Posterior vena cava (tissue), 2 donors: ENCODE measurements at places on chromosomes 12 and 14. TPM values are rescaled to one million over a fixed set of nuclear protein-coding genes. Genes with fewer than 3 reads are reported as not detected.

The SPRING1 gene
- total RNA-seq, result 13.9 TPM

The RPL10L gene
- not detected for total RNA-seq

The CKAP4 gene
- 71.8 TPM for total RNA-seq

The RD3L gene
- total RNA-seq, result not detected

The ABHD4 gene
- total RNA-seq, result 31.2 TPM

The KRT73 gene
- total RNA-seq, result not detected

The RASSF9 gene
- total RNA-seq, result 5.7 TPM

The KTN1 gene
- 272 TPM for total RNA-seq

The SENP1 gene
- 21.8 TPM for total RNA-seq

The IFT81 gene
- 19.2 TPM for total RNA-seq

The PRH2 gene
- total RNA-seq, result not detected

The CLEC4D gene
- 0.71 TPM for total RNA-seq

The LRRIQ1 gene
- total RNA-seq, result 0.14 TPM

The RARG gene
- total RNA-seq, result 38.1 TPM

The MDGA2 gene
- 0.52 TPM for total RNA-seq

The RND1 gene
- total RNA-seq, result 0.29 TPM

The RTL1 gene
- not detected for total RNA-seq

The FANCM gene
- total RNA-seq, result 5.1 TPM

The ARMH4 gene
- 8.5 TPM for total RNA-seq

The RASSF8 gene
- 74.5 TPM for total RNA-seq

The MFAP5 gene
- total RNA-seq, result 61.0 TPM

The GLIPR1L1 gene
- total RNA-seq, result not detected

The LRCOL1 gene
- 0.62 TPM for total RNA-seq

The ALG10B gene
- total RNA-seq, result 7.5 TPM

The TAS2R19 gene
- 4.3 TPM for total RNA-seq

The C3AR1 gene
- 17.1 TPM for total RNA-seq

The DAO gene
- not detected for total RNA-seq

The PDZRN4 gene
- 26.8 TPM for total RNA-seq

The SCNN1A gene
- total RNA-seq, result 1.9 TPM

The GOLGA3 gene
- 66.6 TPM for total RNA-seq

The LTB4R gene
- 5.6 TPM for total RNA-seq

The PAX9 gene
- 0.10 TPM for total RNA-seq

The G2E3 gene
- 15.2 TPM for total RNA-seq

The COCH gene
- total RNA-seq, result 1.2 TPM

The VWF gene
- 366 TPM for total RNA-seq

The DNAH10 gene
- total RNA-seq, result not detected

The FAR2 gene
- total RNA-seq, result 10.3 TPM

The TC2N gene
- 12.7 TPM for total RNA-seq

The GMPR2 gene
- total RNA-seq, result 34.4 TPM

The SSTR1 gene
- total RNA-seq, result 0.74 TPM

The OTX2 gene
- not detected for total RNA-seq

The NANOG gene
- 0.76 TPM for total RNA-seq
